ENCODE measurements at places on chromosomes 1 and 21. TPM values are rescaled to one million over a fixed set of nuclear protein-coding genes. Genes with fewer than 3 reads are reported as not detected.

- ATAC-seq: no peak
Measured at GRCh38 chr1:160007577-160008200, 24.1 kb downstream of the PIGM start.

DNA sequence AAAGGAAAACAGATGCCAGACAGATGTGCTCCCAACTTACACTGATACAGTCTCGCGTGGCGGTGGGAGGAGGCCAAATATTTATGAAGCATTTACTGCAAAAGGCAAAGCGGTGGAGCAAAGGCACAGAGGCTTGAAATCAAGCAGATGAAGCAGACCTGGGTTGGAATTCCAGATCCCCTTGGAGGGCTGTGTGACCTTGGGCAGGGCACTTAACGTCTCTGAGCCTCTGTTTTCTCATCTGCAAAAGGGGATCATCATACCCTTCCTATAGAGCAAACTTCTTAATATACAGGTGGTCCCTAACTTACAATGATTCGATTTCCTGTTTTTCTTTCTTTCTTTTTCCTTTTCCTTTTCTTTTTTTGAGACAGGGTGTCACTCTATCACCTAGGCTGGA, 54.1 kb downstream of the IGSF21 start:
- no peak for ATAC-seq

DNA sequence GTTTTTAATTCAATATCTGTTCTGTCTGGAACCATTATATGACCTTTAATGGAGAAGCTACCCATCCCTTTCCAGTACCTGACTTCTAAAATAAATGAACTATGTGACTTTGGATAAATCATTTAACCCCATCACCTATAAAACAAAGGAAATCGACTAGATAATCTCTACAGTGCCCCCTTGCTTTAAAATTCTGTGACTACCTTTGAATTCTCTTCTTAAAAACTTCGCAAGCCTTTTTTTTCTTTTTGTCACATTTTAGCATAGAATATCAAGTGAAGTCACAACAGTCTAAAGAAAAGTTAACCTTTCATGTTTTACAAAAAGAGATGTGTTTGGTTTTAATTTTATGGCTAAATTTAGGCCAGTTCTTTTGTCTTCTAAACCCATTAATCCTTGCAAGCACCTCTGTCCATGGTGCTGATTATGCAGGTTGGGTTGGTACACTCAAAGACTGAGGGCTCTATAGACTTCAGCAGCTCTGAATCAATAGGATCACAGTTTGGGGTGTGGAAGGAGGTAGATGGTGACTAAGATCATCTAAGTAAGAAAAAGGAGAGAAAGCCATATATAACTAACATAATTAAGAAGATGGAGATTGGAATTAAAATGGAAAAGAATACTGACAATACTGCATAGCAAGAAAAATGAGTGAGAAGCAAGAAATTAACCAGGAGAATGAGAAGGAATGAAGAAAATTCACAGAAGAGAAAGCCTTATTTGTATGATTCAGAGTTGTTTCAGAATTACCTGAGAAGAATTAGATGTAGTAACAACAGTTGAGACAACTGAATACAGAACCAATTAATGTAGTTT, 59.2 kb downstream of the TBX15 start:
- no peak for ATAC-seq

GRCh38 chr1:43870306-43870705, 63.3 kb upstream of the ARTN start:
- ATAC-seq: no peak

Gene PROK1
- 0.20 TPM for total RNA-seq

GRCh38 chr1:173474097-173474779, 2.9 kb upstream of the PRDX6 start:
- ATAC-seq: no peak

- ATAC-seq: no peak
Measured at GRCh38 chr1:26786437-26787380, 1.0 kb upstream of the PIGV start.

DNA sequence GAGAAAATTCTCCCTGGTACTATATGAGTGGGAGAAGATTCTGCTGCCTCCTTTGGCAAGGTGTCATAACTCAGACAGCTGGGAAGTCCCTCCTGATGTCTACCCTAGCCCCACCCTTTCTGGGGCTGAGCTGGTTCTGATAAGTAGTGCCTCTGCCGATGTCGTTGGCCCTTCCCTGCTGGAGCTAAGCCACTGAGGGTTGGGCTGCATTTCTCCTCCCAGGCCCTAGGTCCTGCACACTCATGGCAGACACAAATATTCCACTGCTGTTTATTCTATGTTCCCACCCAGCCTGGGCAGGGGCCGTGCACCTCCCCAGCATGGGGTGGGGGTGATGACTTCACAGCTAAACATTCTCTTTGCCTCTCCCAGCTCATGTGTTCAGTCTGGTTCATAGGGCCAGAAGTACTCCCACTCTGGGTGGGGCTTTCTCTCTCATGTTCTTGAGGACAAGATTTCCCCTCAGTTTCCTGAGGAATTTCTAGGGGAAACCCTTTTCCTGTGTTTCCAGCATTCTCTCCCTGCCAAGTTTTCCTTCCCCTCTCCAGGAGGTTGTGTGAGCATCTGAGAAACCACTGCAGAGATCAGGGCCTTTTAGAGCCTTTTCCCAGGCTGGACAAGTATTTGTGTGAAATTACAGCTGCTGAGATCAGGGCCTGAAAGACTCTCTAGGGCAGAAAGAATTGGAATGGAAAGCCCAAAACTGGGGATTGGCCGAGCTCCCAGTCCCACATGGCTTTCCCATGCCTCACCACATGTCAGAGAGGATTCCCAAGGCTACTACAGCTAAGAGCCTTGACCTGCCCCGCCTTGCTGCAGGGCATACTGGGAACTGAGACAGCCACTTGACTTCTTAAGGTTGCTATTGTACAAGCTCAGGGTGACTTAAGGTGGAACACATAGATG, 66.2 kb downstream of the ATP2B4 start:
- ATAC-seq: peak; percentile 93

Gene HEYL
- 0.44 TPM for total RNA-seq

Gene SPATA17
- total RNA-seq: 1.00 TPM

DNA sequence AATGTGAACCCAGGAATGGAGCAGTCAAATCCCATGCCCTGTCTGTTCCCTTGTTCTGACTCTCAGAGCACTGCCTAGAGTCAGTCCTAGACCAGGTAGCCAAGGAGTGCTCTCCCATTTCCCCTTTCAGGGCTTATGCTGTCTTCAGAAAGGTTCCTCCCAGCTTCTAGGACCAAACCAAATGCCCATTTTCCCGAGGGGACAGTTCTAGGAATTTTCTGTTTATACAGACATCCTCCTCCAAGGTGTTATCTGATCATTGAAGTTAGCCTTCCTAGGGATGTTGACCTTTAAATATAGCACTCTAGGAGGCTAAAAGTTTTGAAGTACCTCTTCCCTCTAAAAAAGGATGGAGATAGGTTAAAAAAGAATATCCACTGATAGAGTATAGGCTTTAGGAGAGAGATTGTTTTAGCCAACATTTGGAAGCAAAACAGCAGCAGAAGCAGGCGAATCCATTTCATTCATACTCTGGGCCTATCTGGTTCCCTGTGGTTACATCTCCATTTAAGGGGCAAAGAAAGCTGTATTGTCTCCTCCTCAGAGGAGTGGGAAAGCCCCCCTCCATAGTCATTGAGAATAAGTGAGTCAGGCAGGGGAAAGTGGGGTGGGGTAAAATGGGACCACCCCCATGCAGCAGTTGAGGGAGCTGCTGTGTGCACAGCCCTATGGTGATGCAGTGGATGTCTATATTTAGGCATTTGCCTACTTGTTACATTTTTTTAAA, 126.5 kb downstream of the SPATA46 start:
- no peak for ATAC-seq

DNA sequence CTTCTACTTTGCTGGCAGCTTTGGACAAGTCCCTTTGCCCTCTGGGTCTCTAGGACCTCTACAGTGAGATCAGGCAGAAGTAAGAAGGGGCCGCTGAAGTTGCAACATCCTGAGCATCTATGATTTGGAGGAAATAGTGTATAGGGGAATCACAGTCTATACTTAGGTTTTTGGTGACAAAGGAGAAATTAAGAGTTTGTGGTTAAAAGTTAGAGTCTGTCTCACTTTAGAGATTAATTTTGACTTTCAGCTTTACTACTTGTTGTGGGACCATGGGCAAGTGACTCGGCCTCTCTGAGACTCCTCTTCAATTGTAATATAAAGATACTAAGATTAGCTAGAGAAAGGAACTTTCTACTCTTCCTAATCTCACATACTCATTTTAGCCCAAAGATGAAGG, 33.1 kb upstream of the LMX1A start:
- no peak for ATAC-seq

- no peak for ATAC-seq
Measured at GRCh38 chr1:234603221-234604204, 6.5 kb downstream of the IRF2BP2 start.

Gene TMEM52
- total RNA-seq: 0.32 TPM

GRCh38 chr1:47840393-47841190, 156.6 kb downstream of the TRABD2B start:
- ATAC-seq: no peak

- no peak for ATAC-seq
Measured at GRCh38 chr1:161282991-161283390, 24.4 kb downstream of the PCP4L1 start.

DNA sequence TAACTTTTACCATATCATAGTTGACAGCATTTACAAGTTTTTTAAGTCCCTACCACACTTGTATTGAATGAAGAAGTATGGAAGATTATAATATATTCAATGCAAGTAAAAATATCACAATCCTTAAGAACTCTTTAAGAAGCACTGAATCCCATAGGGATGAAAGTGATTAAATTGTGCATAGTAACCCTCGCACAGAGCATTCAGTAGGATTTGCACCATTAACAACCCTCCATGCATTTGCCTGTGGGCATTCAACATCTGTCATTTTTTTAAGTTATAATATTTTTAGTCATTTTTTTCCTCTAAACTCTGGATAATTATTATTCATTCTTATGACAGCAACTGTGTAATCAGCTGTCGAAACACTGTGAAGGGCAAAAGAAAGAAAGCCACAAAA, 10.1 kb downstream of the SELE start:
- no peak for ATAC-seq

DNA sequence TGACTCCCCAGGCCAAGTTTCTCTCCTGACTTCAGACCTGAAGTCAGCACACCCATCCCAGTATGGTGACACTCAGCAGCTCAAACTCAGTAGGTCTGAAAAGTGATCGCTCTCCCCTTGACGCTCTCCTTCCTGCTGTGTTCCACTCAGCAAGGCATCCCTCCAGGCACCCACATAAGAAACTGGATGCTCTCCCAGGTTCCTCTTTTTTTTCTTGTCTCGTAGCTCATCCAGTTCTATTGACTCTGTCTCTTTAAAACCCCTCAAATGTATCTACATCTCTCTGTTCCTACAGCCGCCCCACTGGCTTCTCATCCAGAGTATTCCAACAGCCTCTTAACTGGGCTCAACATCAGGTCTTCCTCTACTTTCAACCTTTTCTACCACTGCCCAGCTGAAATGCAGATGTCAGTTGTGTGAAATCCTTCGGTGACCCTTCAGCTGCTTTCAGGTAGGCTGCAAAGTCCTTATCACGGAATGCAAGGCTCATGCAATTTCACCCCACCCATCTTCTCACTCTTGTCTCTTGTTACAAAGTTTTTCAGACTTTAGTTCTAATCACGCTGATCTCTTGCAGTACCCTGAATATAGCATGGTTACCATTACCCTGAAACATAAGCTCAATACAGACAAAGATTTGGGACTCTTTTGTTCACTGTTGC, 286.2 kb upstream of the POU3F1 start:
- no peak for ATAC-seq

DNA sequence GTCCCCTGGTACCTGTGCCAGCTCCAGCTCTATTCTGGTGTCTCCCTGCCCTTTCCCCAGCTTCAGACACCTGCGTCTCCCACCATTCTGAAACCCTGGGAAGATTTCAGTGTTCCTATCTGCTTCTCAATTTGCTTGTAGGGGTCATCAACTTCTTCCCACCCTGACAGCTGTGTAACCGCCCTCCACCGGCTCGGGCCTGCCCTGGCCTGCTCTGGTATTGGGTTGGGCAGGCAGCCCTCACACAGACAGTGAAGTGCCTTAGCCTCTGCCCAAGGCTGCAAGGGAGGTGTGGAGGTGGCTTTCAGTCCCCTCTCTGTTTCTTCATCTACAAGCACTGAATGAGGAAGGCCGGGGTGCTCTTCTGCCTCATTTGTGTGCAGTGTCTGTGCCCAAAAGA, 97.2 kb downstream of the LAMC2 start:
- peak; percentile 39 for ATAC-seq

Gene NPPA
- total RNA-seq: not detected

Gene CHRM3
- total RNA-seq: 0.68 TPM

DNA sequence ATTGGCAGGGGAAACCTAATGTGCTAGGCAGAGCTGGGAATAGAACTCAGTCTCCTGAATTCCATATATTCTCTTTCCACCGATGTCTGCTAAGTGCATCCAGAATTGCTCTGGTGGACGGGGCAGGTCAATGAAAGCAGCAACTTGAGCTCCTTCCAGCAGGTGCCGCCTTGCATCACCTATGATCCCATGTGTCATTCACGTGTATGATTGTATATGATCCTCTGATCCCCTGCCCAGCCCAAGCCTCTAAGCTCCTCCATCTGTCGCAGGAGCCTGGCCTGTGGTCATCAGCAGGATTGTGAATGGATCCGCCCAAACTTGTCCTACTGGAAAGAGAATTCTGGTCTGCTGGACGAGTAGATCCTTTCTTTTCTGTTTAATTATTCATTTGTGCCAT, 13.1 kb downstream of the ACTA1 start:
- peak; percentile 73 for ATAC-seq

DNA sequence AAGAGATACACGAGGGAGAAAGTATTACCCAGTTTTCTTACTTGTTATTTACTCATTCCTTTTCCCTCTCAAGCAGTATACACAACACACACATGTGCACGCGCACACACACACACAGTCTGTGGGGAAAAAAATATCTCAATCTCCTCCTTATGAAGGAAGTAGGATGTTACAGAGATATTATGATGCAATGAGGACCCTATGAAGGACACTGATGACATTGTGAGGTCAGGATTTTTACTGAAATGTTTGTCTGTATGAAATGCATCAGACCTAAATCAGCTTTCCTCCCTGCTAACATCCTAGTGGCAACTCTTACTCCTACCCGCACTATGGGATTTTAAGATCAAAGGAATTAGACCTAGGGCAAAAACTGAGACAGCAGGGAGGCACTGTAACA, at the start of gene WDR64:
TSS of gene WDR64 (plus strand) at position 270 of the 400 bp plus-strand sequence. CDS start 204 bp downstream, outside the sequence.
- ATAC-seq: no peak

- peak; percentile 41 for ATAC-seq
Measured at GRCh38 chr1:30648408-30649000, 74.9 kb downstream of the MATN1 start.

- no peak for ATAC-seq
Measured at GRCh38 chr1:232090816-232091215, 464.2 kb downstream of the DISC1 start.

DNA sequence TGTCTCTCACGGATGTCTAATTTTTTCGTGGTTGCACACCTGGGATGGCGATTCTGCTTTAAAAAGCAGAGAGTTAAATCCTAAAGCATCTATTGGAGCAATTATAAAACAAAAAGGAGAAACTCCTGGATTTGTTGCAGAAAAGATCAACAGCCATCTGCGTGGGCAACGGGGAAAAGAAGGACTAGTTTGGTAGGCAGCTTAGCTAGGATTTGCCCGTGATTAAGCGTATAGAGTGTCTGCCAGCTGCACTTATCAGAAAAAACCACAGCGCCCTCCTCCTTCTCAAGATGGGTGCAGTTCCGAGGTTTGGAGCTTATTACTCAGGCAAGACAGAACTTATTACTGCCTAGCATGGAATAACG, 526 bp upstream of the SLC25A24 start:
- ATAC-seq: peak; percentile 86

Gene CDA
- total RNA-seq: 97.6 TPM

Gene MANEAL
- total RNA-seq: 3.1 TPM

- ATAC-seq: no peak
Measured at GRCh38 chr1:245657371-245657770, 502.6 kb downstream of the KIF26B start.

All from esophagus mucosa (tissue), 1 donor.